NCI-H1436 (cell line): ENCODE measurements at places on chromosomes 12 and 14.
A peak's percentile ranks its signal among the peaks of the same experiment; 100 is the strongest.

GRCh38 chr12:24808651-24809050 is 140.2 kb downstream of the BCAT1 start:
- no peak for DNase-seq

GRCh38 chr12:106273491-106273890 is 25.7 kb upstream of the CKAP4 start:
- DNase-seq, result no peak

GRCh38 chr14:76962303-76962660 is 66.2 kb downstream of the IRF2BPL start:
- DNase-seq, result no peak

GRCh38 chr12:8038659-8039114 is 6.2 kb downstream of the FOXJ2 start:
- peak; percentile 7 for DNase-seq

DNA sequence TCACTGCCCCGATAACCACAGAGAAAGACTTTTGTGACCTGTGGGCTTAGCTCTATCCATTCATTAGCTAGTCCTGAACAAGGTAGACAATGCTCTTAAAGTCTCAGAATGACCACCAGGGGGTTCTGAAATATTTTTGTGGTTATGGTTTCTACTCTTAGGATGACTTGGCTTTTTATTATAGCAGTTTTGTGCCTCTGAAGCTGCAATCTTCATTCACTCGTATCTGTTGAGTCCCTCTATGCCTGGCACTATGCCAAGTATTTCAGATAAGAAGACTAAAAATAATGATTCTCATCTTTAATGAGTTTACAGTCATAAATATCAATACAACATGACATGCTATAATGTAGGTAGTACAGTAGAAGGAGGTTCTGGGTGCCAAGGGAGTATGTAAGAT is 130.8 kb upstream of the TRHDE start:
- peak; percentile 80 for DNase-seq

DNA sequence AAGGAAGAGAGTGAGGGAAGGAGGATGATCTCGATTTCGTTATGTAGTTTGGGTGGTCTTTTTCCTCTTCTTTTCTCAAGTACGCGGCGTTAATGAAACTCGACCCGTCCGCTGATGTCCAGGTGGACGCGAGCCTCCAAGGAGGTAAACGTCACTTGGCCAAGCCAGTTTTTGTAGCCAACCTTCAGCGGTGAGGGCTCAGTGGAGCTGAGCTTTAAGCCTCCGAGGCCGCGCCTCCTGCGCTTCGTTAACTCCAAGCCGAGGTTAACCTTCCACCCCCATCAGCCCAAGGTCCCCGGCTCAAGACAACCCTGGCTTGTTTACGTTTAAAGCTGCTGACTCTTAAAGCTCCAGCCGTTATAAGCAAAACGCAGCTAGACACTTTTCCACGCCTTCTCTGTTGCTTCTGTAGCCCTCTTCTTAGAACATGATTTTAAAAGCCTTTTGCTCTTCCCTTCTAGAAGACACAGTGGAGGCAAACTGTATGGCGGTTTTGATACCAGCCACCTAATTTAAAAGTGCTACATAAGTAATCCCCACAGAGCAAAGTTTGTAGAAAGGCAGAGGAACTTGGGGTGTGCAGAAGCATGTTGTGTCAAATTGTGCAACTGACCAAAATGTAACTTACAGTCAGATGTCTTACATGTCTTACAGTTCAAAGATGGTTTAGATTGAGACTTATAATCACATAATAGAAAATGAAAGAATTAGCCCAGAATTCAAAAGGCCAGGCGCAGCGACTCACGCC is 923 bp upstream of the ITPR2 start:
- DNase-seq, result no peak

DNA sequence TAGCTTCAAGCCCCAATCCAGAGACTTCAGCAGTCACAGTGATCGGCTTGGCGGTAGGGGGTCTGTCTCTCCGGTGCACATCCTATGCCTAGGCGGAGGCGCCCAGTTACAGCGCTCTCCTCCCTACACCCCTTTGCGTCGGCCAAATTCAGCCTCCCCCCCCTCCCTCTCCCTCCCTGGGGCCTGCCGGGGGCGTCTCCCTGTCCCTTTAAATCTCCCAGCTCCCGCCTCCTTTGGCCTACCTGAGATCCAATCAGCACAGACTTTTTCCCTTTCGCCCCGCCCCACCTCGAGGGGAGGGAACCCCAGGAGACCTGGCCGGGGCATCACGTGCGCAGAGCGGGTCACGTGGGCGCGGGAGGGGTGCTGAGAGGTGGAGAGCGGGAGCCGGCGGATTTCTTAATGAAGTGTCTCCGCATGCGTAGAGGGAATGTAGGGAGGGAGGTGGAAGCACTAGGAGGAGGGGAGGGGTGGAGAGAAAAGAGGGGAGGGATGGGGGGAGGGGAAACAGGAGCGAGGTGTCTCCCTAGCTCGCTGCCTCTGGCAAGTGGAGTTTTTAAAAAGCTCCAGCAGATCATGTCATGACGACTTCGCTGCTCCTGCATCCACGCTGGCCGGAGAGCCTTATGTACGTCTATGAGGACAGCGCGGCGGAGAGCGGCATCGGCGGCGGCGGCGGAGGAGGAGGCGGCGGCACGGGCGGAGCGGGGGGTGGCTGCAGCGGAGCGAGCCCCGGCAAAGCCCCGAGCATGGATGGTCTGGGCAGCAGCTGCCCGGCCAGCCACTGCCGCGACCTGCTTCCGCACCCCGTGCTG is at the start of gene HOXC13:
HOXC13 (plus strand) TSS at position 506 of the 815 bp plus-strand sequence; CDS start at position 582, 76 bp downstream.
- no peak for DNase-seq

DNA sequence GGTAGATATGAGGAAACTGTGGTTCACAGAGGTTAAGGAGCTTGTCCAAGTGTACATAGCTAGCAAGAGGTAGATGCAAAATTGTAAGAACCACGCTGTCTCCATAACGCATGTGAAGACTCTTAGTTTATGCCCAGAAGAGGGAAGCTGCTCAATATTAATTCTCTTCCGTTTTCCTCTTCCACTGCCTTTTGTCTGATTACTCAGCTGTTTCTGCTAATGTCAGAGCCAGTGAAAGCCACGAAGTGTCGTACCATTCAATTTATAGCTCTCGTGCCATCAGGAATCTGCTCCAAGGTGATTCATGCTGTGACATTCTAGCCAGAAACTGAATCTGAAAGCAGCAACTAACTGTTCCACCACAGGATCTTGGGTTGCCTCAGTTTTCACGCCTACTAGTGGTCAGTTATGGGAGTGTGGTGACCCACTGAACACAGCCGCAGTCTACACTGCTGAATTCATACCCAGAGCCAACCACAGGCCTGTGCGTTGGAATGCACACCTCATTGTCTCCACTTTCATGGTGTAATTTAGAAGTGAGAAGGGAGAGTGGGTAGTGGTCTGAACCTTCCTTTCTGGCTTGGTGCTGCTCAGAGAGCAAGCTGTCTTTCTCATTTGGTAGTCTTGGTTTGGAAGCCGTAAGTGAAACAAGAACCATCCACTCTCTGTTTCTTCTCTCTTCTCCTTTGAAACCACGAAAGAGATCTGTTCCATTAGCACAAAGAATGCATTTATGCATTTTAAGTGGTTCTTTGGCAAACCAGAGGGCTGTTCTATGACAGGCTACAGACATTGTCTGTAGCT is 74.2 kb upstream of the NAP1L1 start:
- DNase-seq, result no peak

DNA sequence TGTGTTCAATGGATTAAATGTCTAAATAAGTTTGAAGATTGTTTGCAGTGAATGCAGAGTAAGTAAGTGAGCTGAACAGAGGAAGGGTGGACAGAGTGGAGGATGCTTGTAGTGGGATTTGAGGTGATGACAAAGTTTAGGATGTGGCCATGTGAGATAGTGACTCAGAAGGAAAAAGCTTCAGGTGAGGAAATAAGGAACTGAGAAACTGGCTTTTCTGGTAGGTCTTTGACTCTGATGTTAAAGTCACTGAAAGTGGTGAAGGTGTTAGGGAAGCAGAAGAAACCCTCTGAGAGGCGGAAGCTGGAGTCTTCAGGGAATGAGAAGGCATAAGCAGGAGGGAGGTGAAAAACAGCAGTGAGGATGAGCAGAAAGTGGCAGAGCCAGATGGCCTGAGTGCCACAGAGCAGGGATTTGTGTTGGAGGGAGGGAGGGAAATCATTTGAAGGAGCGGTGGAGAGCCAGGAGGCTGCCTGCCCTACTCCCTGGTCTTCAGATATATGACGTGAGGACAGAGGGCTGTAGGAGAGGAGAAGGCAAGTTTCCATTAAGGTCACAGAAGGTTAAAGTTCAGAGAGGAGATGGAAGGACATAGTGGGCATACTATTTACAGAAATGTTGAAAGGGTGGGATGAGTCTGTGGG is 24.8 kb downstream of the RGS6 start:
- no peak for DNase-seq

DNA sequence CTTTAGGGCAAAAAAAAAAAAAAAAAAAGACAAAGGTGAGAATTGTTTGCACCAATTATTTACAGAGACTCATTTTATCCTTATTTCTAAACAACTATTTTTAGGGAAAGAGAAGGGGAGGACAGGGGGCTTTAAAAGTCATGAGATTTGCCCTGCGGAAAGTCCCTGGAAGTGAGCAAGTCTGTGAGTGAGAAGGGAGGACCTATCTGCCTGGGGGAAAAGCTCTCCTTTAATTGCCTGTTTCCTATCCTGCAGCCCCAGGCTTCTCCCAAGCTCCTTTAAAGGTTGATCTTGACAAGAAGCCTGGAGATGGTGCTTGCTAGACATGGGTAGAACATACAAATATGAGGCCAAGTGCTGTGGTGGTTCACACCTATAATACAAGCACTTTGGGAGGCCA is 8.3 kb upstream of the CHST11 start:
- DNase-seq, result no peak

DNA sequence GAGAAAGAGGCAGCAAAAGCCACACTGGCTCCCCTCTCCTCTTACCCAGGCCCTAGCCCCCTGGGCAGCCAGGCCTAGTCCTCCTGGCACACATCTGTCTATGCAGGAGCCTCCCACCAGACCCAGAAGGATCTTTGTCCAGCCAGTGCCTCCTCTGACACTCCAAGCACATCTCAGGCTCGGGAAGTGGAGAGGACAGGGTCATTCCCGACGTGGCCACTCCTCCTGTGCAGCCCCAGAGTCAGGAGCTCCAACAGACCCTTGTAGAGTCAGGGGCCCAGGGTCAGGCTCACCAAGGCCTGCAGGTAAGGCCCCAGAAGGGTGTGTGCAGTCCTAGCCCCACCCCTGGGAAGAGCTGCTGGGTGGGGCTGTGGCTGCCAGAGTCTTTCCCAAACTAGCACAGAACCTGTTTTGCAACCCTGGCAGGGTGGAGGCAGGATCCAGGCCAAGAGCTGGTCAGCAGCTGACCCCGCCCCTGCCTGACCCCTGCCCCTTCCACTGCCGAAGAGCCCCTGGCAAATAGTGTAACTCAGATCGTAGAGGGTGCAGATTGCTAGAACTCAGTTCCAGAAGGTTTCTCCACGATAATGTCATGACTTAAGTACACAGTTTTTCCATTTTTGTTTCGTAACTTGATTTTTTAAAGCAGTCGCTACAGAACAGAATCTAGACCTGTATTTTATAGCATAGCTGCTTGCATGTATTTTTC is 26.6 kb upstream of the PNMA1 start:
- no peak for DNase-seq

DNA sequence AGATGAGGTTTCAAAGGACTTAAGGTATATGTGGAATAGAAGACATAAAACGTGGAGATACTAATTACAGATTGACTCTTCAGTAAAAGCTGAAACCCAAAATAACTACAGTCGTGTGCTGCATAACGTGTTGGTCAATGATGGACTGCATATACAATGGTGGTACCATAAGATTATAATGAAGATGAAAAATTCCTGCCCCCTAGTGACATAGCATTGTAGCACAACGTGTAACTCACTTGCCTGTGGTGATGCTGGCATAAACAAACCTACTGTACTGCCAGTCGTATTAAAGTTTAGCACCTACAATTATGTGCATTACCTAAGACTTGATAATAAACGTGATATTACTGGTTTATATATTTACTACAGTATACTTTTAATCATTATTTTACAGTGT is 150.3 kb downstream of the LRRK2 start:
- DNase-seq, result no peak

DNA sequence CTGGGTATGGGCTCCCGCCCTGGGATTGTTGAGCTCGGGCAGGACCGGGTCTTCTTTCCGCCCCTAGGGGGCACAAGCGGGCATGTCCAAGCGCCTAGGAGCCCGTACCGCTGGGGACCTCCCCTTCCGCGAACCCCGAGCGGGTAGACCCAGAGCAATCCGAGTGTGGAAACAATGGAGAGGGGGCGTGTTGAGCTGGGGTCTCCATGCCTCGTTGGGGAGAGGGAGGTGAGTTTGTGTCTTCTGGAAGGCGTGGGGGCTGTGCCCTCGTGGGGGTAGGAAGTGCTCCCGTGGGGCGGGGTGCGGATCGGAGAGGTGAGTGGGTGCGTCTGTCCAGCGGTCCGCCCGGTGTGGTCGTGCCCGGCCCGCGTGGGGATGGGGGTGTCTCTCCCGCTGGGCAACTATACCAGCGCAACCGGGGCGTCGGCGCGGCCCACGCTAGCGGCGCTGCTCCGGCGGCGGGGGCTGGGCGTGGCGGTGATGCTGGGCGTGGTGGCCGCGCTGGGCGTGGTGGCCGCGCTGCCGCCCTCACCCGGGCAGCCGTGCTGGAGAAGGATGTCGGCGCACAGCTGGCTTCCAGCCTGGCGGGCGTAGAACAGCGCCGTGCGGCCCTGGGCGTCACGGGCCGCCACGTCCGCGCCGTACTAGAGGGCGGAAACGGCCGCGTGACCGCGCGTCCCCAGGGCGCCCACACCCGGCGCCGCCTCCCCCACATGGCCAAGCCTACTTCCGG is 12.2 kb downstream of the AGAP2 start:
- DNase-seq, result peak; percentile 90

GRCh38 chr12:49131894-49132461 is 783 bp upstream of the TUBA1B start:
- no peak for DNase-seq

GRCh38 chr12:87405918-87406317 is 623.3 kb downstream of the C12orf50 start:
- DNase-seq, result no peak

GRCh38 chr12:41634091-41634490 is 446.0 kb downstream of the PDZRN4 start:
- DNase-seq, result no peak

GRCh38 chr14:74879427-74880182 is 2.1 kb upstream of the DLST start:
- no peak for DNase-seq

DNA sequence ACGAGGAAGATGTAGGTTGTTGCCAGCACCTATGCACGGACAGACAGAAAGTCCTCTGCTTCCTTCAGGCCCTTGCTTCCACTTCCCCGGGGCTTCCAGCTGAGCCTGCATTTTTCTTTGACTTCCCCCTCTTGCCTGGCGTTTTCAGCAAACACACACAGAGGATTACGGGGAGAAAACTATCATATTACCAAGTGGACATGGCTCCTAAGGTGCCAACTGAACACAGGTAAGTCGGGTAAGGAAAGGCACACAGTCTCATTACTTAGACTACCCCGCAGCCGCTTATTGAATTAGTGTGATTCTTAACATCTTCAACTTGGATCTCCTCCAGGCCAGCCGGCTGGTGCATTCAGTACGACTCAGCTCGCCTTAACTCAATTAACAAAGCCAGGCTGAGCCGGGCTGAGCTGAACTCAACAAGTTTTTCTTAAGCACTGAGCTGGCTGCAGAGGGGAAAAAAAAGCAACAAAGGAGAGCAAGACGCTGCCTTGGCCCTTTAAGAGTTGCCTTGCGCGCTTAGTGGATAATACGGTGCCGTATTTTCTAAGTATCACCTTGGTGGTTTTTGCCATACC is 19.2 kb upstream of the MAP1LC3B2 start:
- DNase-seq, result peak; percentile 30

GRCh38 chr14:80988192-80988591 is 32.8 kb downstream of the TSHR start:
- DNase-seq, result no peak
